Hepatocyte (in vitro differentiated cells): ENCODE measurements at places on chromosomes 5 and 9. TPM values are rescaled to one million over a fixed set of nuclear protein-coding genes. Genes with fewer than 3 reads are reported as not detected.
A peak's percentile ranks its signal among the peaks of the same experiment; 100 is the strongest.

The PDE6A gene
- 3.7 and 3.9 TPM in 2 replicates for polyA plus RNA-seq

The TEX48 gene
- not detected in 2 replicates for polyA plus RNA-seq

The IFNE gene
- not detected in 2 replicates for polyA plus RNA-seq

The LHX3 gene
- not detected in 2 replicates for polyA plus RNA-seq

GRCh38 chr5:75690669-75691068 is 26.6 kb downstream of the POC5 start:
- no peak for DNase-seq
- no peaks in the 10 kb centered on the region for H3K27me3 ChIP-seq
- no peaks in the 10 kb centered on the region for H3K36me3 ChIP-seq
- no peak overlapping the region for H3K27ac ChIP-seq
- no peaks in the 10 kb centered on the region for H3K4me1 ChIP-seq
- no peak overlapping the region for H3K4me3 ChIP-seq

GRCh38 chr5:100900142-100900795 is 2.8 kb downstream of the ST8SIA4 start:
- H3K27ac ChIP-seq: peak overlapping the region; percentile 11
- H3K4me1 ChIP-seq: no peaks in the 10 kb centered on the region
- peak overlapping the region; percentile 41 for H3K4me3 ChIP-seq
- peak; percentile 28 for DNase-seq
- peaks cover 9% of the 10 kb centered on the region for H3K27me3 ChIP-seq

DNA sequence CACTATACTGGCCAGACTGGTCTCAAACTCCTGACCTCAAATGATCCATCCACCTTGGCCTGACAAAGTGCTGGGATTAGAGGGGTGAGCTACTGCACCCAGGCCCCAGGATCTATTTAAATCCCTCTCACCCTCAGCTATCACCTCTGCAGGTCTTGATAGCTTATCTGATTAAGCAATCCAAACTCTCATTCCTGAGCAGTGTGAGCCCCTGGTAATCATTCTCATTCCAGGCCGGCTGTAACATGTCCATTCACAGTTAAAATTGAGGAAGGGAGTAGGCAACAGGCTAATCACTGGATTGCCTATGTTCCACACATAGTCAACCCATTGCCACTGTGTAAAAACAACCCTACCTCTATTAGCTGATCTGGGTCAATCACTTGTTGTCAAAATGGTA is 111.1 kb downstream of the AGTPBP1 start:
- no peak overlapping the region for H3K4me3 ChIP-seq
- H3K4me1 ChIP-seq: no peaks in the 10 kb centered on the region
- no peak overlapping the region for H3K27ac ChIP-seq
